ENCODE measurements at places on chromosomes 16 and 17. TPM values are rescaled to one million over a fixed set of nuclear protein-coding genes. Genes with fewer than 3 reads are reported as not detected.

EVI2B gene
- not detected for total RNA-seq

DNA sequence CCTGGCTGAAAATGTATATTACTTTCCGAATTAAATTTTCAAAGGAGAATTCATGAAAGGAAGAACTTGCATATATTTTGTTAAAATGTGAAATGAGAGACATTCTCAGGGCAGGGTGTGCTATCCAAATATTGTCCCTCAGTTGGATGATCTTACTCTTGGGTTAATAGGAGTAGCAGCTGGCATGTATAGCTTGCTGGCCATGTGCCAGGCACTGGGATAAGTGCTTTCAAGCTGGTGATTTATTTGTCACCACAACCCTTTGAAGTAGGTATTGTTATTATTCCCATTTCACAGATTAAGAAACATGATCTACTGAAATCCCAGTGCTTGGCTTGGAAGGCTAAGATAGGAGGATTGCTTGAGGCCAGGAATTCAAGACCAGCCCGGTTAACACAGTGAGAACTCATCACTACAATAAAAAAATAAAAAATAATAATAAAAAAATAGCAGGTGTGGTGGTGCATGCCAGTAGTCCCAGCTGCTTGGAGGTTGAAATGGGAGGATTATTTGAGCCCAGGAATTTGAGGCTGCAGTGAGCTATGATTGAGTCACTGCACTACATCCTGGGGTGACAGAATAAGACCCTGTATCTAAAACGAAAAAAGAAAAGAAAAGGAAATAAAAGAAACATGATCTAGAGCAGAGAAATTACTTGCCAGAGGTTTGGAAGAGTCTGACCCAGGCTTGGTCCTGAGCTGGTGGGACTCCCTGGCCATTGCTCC, 11.6 kb upstream of the MPHOSPH6 start:
- no peak overlapping the region for H3K27ac ChIP-seq
- no peak for DNase-seq
- H3K27me3 ChIP-seq: no peaks in the 10 kb centered on the region

HNF1B gene
- total RNA-seq: not detected

DNA sequence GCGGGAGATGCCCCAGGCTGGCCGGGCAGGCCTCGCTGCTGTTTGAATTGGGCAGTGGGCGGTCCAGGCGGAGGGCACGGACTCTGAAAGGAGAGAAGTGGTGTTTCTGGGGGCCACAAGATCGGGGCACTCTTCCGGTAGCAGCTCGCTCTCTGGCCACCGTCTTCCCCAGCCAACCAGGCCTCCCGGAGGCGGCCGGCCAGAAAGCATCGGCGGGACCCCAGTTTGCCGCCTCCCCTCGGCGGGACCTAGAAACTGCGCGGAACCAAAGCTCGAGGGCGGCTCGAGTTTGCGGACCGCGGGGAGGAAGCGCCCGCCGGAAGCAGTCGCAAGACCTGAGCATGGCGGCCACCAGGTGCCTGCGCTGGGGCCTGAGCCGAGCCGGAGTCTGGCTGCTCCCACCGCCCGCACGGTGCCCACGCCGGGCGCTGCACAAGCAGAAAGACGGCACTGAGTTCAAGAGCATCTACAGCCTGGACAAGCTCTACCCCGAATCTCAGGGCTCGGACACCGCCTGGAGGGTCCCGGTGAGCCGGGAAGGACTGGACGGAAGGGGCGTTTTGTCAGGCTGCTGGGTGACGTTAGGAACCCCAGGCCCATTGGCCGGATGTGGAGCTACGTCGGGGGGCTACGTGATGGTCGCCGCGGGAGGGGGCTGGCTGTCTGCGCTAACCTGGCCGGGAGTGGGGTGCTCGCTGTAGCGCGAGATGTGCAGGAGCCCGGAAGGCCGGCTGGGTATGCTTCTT, at the start of gene MRPL58:
Gene MRPL58, plus strand, starts transcription at position 325 of the 746 bp plus-strand sequence. Its CDS starts 17 bp downstream, at position 342.
- H3K27ac ChIP-seq: peak within 1 kb of the TSS; percentile 98
- peak; percentile 82 for DNase-seq
- peak within 1 kb of the TSS; percentile 97 for H3K4me3 ChIP-seq
- peaks cover 3% of the 10 kb centered on the region for H3K36me3 ChIP-seq
- H3K4me1 ChIP-seq: peaks cover 30% of the 10 kb centered on the region

DNA sequence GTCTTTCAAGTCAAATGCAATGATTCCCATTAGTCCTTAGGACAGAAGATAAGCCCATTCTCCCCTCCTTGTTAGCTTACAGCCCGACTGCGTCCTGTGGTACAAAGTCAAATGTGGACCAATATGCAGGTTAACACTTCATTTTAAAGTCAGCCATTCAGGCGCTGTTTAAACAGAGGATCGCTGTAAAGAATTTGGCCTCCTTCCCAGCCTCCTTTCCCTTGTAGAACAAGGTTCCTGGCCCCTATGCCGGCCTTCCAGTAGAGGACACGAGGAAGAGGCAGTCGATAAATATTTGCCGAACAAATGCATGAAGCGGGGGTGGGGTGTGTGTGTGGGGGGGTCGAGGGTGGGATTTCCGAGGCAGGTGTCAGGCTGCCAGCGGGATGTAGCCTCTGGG, 4.3 kb downstream of the SDK2 start:
- no peak for DNase-seq
- no peaks in the 10 kb centered on the region for H3K27me3 ChIP-seq
- H3K4me3 ChIP-seq: peak overlapping the region; percentile 75
- no peak overlapping the region for H3K27ac ChIP-seq
- peaks cover 2% of the 10 kb centered on the region for H3K36me3 ChIP-seq

MXRA7 gene
- total RNA-seq: 46.1 TPM

GRCh38 chr17:2192367-2193057, 111.1 kb downstream of the SMG6 start:
- DNase-seq: no peak
- H3K36me3 ChIP-seq: peaks cover 13% of the 10 kb centered on the region
- H3K4me1 ChIP-seq: peaks cover 15% of the 10 kb centered on the region
- H3K27ac ChIP-seq: no peak overlapping the region
- no peak overlapping the region for H3K4me3 ChIP-seq

NT5C3B gene
- total RNA-seq: 123 TPM

ARHGDIG gene
- total RNA-seq: 2.0 TPM

- peak overlapping the region; percentile 81 for H3K27ac ChIP-seq
- H3K4me1 ChIP-seq: peaks cover 24% of the 10 kb centered on the region
- H3K36me3 ChIP-seq: peaks cover 4% of the 10 kb centered on the region
- H3K4me3 ChIP-seq: peak overlapping the region; percentile 92
- peaks cover 27% of the 10 kb centered on the region for H3K27me3 ChIP-seq
Measured at GRCh38 chr16:14286368-14287230, 215.5 kb downstream of the MRTFB start.

- no peaks in the 10 kb centered on the region for H3K36me3 ChIP-seq
- H3K4me1 ChIP-seq: peaks cover 5% of the 10 kb centered on the region
- H3K27ac ChIP-seq: no peak overlapping the region
- H3K27me3 ChIP-seq: peaks cover 5% of the 10 kb centered on the region
- H3K4me3 ChIP-seq: no peak overlapping the region
Measured at GRCh38 chr16:65476448-65476955, 354.6 kb upstream of the CDH11 start.

KRTAP4-1 gene
- total RNA-seq: not detected

- no peaks in the 10 kb centered on the region for H3K36me3 ChIP-seq
- H3K27me3 ChIP-seq: no peaks in the 10 kb centered on the region
- H3K4me3 ChIP-seq: no peak overlapping the region
- no peak overlapping the region for H3K27ac ChIP-seq
- no peaks in the 10 kb centered on the region for H3K4me1 ChIP-seq
Measured at GRCh38 chr17:78473951-78474613, 95.6 kb downstream of the PGS1 start.

GRCh38 chr17:19897903-19898302, 30.2 kb upstream of the ULK2 start:
- DNase-seq: no peak
- H3K36me3 ChIP-seq: peaks cover 3% of the 10 kb centered on the region
- no peaks in the 10 kb centered on the region for H3K27me3 ChIP-seq
- no peak overlapping the region for H3K4me3 ChIP-seq
- no peaks in the 10 kb centered on the region for H3K4me1 ChIP-seq
- H3K27ac ChIP-seq: no peak overlapping the region

- H3K27ac ChIP-seq: peak overlapping the region; percentile 27
- peaks cover 4% of the 10 kb centered on the region for H3K4me1 ChIP-seq
- DNase-seq: no peak
- peaks cover 35% of the 10 kb centered on the region for H3K36me3 ChIP-seq
Measured at GRCh38 chr17:20200016-20200795, 191.0 kb downstream of the SPECC1 start.

GRCh38 chr17:56765449-56765848, 68.3 kb downstream of the C17orf67 start:
- no peaks in the 10 kb centered on the region for H3K36me3 ChIP-seq
- no peak for DNase-seq
- H3K27ac ChIP-seq: no peak overlapping the region
- H3K27me3 ChIP-seq: peaks cover 4% of the 10 kb centered on the region
- peaks cover 11% of the 10 kb centered on the region for H3K4me1 ChIP-seq

INO80E gene
- 81.9 TPM for total RNA-seq

C16orf92 gene
- not detected for total RNA-seq

ACSM3 gene
- 0.48 TPM for total RNA-seq

CCDC200 gene
- not detected for total RNA-seq

OR1G1 gene
- total RNA-seq: not detected

ICAM2 gene
- total RNA-seq: not detected

DNA sequence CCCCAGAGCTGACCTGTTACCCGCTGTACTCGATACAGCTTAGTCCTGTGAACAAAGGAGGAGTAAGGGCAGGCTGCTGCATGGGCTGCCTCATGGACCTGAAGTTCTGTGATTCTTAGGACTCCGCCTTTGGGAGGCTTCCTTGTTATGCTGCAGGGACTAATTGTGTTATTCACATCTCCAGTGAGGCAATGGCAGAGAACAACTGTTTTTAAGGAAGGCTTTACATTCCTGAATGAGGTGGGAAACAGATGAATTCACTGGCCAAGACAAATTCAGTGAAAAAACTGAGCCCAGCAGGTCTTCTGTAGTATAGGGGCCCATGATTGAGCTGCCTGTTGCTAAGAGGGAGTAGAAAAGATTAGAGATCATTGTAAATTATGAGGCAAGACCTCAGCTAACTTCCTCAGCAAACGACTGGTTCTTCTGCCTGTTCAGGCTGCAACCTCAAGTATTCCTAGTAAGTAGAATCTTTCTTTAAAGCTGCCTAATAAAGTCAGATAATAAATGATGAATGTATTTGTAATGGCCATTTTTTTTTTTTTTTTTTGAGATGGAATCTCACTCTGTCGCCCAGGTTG, 26.3 kb downstream of the ADORA2B start:
- no peak for DNase-seq
- peaks cover 14% of the 10 kb centered on the region for H3K4me1 ChIP-seq
- H3K27me3 ChIP-seq: no peaks in the 10 kb centered on the region
- no peak overlapping the region for H3K27ac ChIP-seq
- H3K4me3 ChIP-seq: no peak overlapping the region
- peaks cover 10% of the 10 kb centered on the region for H3K36me3 ChIP-seq

CLEC3A gene
- total RNA-seq: not detected

DNA sequence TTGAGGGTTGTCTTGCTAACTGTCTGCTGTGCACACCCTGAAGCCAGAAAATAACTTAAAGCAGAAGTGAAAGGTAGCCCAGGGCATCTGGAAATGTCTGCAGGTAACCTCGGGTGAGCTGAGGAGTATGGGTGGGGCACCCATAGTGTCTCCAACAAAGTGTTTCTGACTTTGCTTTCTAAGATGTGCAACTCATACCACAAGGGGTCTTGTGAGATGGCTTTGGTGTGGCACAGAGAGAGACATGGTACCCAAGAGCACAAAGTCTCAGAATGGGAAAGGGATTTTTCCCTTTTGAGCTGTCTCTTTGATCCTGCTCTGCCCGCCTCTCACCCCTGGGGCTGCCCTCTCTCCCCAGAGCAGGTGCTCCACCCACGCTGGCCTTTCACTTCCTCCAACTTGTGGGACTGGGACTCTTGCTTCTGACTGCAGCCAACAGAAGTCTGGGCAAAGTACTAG, 6.9 kb downstream of the CHD9 start:
- no peaks in the 10 kb centered on the region for H3K36me3 ChIP-seq
- no peak overlapping the region for H3K4me3 ChIP-seq
- no peaks in the 10 kb centered on the region for H3K27me3 ChIP-seq
- peaks cover 36% of the 10 kb centered on the region for H3K4me1 ChIP-seq
- H3K27ac ChIP-seq: peak overlapping the region; percentile 12

DNA sequence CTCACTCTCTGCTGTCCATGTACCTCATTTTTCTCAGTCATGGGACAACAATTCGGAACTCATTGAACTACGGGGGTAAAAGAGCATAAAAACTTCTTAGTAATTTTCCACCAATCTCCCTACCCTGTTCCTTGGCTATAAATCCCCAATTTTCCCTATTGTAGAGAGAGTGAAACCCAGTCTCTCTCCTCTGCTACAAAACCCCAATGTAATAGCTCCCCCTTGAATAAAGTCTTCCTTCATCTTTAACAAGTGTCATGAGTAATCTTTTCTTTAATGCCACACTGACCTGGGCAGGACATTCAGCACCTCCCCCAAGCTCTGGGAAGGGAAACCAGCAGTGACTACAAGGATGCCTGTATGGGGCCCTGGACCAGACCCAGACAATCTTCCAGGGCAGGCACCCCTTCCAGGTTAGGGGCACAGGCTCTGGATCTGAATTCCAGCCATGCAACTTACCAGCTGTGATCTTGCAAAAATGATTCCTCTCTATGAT, 10.2 kb upstream of the EIF1 start:
- no peaks in the 10 kb centered on the region for H3K36me3 ChIP-seq
- peaks cover 10% of the 10 kb centered on the region for H3K4me1 ChIP-seq
- no peak overlapping the region for H3K27ac ChIP-seq
- no peak for DNase-seq
- H3K4me3 ChIP-seq: no peak overlapping the region
- peaks cover 32% of the 10 kb centered on the region for H3K27me3 ChIP-seq

DNA sequence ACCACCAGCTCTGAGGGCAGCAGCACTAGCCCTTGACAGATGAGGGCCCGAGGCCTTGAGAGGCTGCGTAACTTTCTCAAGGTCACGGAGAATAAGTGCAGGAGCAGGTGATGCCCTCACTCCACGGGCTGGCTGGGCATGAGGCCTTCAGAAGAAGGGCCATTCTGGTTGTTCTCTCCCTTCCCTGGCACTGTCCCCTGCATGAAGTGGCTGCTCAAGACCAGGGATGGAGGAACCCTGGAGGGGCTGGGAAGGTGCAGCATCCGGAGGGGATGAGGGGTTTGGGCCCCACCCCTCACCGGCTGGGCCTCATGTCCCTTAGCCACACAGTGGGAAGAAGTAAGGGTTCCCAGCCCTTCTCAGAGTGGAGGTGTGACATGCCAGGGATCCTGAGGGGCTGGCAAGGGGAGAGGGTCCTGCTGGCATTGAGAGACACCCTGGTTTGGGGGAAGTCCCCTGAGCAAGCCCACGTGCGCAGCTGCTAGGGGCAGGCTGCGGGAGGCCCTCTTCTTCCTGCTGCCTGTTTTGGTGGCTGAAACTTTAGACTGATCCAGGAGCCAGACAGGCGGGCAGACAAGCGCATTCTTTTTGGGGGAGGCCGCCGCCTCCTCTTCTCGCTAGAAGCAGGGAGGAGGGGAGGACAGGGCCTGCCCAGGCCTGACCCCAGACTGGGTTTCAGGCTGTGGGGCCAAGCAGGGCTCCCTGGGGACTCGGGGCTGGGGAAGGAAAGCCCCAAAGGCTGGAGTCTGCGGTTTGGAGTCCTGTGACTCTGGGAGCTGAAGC, 74.0 kb downstream of the N4BP1 start:
- no peaks in the 10 kb centered on the region for H3K27me3 ChIP-seq
- peaks cover 2% of the 10 kb centered on the region for H3K36me3 ChIP-seq
- no peak overlapping the region for H3K4me3 ChIP-seq
- DNase-seq: no peak
- H3K4me1 ChIP-seq: no peaks in the 10 kb centered on the region

KRT23 gene
- total RNA-seq: not detected

BCL6B gene
- total RNA-seq: 0.41 TPM
